ENCODE measurements at places on chromosomes 4 and X.
A peak's percentile ranks its signal among the peaks of the same experiment; 100 is the strongest.

DNA sequence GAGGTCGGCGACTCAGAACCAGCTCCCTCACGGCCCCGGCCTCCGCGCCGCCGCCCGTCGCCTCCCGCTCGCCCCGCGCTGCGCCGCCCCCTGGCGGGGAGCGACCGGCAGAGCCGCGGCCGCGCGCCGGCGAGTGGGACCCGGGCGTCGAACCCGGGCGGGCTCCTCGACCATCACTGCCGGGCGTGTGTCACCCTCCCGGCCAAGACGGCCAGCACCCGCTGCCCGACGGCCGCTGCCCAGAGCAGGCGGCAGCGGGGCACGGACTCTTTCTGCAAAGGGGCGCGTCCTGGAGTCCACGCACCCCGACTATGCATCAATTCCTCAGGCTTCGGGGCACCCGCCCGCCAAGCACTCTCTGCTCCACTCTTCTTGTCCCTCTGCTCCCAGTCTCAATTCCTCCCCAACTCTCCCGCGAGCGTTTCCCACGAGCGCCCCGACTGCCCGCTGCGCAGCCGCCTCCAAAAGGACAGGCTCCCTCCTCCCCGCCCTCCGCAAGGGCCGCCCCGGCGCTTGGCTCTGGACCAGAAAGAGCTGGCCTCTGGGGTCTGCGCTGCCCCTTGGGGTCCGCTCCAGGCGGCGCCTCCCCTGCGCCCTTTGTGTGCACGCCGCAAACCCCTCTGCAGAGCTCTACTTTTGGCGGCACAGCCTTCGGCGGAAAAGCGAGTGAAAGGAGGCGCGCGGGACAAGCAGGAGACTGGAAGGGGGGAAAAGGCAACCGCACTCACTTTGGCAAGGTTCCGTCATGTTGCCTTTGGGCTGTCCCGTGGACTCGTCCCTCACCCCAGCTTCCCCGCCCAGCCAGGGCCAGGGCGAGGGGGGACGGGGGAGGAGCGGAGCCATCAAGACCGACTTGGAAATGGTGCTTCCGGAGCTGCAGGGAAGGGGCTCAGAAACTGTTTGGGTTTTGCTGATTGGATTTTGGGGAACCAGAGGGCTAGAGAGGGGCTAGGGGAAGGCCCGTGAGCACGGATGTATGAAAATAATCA, 1.0 kb downstream of the PDE5A start:
- DNase-seq: peak; percentile 70

- no peak for DNase-seq
Measured at GRCh38 chr4:120395746-120396145, 329.1 kb upstream of the MAD2L1 start.

- DNase-seq: no peak
Measured at GRCh38 chrX:129996120-129996519, 13.7 kb downstream of the BCORL1 start.

DNA sequence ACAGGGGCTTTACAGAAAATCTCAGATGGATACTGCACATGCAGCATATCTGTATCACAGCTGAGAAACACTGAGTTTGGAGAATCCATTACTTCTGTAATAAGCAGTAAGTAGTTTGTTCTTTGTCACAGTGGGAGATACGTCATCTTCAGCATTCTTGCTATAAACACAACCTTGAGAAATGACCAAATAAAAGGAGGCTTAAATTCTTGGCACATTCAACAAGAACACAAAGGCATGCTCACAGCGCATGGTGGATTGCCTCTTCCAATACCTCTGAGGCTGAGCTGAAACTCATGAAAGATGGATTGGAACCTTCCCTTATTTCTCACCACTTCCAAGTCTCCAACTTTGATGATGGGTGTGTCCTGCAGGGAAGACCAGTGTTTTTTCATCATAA, 54.5 kb downstream of the ANXA5 start:
- DNase-seq: no peak

DNA sequence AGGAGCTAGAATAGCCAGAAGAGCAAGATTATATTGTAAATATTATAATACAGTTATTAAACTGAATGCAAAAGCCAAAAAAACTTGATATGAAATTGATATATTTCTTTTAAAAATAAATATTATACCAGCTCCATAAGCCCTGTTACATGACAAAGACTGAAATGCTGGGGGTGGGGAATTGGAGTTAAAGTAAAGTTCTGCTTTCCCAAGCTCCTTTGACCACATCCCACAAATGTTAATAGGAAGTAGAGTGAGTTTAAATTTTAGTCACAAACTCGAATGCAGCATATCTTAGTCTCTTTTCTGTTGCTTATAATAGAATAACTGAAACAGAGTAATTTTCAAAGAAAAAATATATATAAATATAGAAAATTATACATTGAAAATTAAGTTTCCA, 46.9 kb upstream of the NFKB1 start:
- no peak for DNase-seq

- DNase-seq: no peak
Measured at GRCh38 chr4:187256897-187257296, 533.2 kb upstream of the FAT1 start.

- DNase-seq: no peak
Measured at GRCh38 chr4:24795666-24796381, 451 bp downstream of the SOD3 start.

DNA sequence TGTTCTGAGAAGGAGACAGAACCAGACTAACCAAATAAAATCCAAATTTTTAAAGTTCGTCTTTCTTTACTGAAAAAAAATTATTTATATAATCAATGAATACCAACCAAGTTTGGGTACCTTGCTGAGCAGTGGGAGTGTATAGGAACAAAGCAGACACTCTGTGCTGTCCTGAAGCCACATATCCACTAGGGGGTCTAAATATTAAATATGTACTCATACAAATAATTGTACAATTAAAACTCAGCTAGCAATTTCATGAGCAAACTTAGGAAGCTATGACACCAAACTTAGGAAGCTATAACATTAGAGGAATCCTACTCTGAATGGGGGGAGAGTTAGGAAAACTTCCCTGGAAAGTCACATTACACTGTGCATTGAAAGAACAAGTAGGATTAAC, 582.0 kb upstream of the EPHA5 start:
- no peak for DNase-seq

DNA sequence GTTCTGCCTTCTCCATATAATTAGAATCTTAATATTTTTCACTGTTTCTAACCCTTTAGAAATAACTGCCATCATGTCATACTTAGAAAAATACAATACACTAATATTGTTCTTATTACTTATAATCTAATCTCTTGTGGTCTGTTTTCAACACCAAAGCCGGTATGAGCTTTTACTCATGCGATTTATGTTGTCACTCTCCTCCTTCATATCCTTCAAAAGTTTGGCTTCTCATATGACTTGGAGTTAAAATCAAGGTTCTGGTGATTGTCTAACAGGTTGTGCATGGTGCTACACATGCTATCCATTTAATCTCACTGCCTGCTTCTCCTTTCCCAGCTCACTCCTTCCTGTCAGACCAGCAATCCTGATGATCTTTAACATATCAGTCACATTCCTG, 1392.9 kb downstream of the ARAP2 start:
- no peak for DNase-seq

- DNase-seq: no peak
Measured at GRCh38 chr4:8307121-8307520, 37.6 kb downstream of the HTRA3 start.

DNA sequence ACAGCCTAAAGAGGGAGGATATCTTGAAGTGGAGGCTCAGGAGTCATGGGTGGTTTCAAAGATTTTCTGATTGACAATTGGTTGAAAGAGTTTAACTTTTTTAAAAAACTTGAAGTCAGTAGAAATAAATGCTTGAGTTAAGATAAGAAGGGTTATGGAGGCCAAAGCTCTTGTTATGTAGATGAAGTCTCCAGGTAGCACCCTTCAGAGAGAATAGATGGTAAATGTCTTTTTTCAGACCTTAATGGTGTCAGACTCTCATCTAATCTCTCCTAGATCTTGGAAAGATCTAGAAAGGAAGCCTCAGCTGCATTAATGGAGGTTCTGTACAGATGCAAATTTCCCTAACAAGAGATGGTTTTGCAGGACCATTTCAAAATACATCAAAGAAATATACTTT, 6.8 kb upstream of the CHIC1 start:
- DNase-seq: no peak

DNA sequence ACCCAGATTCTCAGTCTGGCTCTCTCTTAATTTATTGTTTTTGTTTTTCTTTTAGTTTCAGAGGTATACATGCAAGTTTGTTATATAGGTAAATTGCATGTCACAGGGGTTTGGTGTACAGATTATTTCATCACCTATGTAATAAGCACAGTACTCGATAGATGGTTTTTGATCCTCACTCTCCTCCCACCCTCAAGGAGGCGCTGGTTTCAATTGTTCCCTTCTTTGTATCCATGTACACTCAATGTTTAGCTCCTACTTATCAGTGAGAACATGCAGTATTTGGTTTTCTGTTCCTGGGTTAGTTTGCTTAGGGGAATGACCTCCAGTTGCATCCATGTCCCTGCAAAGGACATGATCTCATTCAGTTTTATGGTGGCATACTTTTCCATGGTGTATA, 198.4 kb downstream of the STK32B start:
- DNase-seq: no peak

- no peak for DNase-seq
Measured at GRCh38 chr4:137823007-137823406, 290.7 kb upstream of the PCDH18 start.

DNA sequence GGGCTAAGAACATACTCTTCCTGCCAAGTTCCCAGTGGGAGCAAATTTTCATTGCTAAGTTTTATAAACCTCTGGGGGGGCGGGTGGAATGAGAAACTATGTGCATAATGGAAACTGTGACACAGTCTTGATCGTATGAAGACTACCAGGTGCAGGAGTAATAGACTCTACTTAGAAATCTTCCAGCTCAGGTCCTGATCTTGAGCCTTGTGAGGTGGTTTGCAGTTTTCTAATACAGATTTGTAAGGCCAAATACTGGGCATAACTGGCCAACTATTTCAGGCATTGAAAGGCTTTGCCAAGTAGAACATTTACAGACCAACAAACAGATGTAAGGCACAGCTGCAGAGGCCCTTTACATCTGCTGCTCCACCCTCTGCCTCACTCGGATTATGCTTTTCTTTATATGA, 89.7 kb upstream of the CBR4 start:
- no peak for DNase-seq

GRCh38 chrX:153505361-153505760, 10.6 kb downstream of the BGN start:
- DNase-seq: no peak

DNA sequence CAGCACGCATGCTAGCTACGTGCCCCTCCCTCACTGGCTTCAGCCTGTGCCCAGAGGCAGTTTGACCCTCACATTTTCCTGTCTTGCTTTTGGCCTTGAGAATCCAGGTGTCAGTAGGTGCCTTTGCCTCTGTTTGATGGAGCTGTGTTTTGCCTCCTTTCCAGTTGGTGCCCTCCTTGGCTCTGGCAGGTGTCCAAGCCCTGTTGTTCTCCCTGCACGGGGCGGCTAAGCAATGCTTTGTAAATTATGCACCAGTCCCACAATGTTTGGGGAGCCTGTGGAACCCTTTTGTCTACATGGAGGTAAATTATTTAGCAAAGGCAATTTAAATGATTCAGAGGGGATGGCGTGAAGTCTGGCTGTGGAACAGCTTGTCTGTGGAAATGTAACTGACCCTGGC, 202.9 kb upstream of the BOD1L1 start:
- no peak for DNase-seq
